ENCODE measurements at places on chromosomes 7 and 10. TPM values are rescaled to one million over a fixed set of nuclear protein-coding genes. Genes with fewer than 3 reads are reported as not detected.

Gene DPYSL4
- 0.26 TPM for polyA plus RNA-seq

Gene CPED1
- 0.29 TPM for polyA plus RNA-seq

Gene ANKRD30A
- not detected for polyA plus RNA-seq

Gene CALHM1
- not detected for polyA plus RNA-seq

Gene LYZL1
- polyA plus RNA-seq, result not detected

Gene OR2A12
- polyA plus RNA-seq, result not detected

Gene HMX3
- polyA plus RNA-seq, result not detected

Gene ZCWPW1
- 2.8 TPM for polyA plus RNA-seq

Gene IDI2
- polyA plus RNA-seq, result not detected
